Large intestine (tissue), 12 donors: ENCODE measurements at places on chromosomes 1 and 21.
A peak's percentile ranks its signal among the peaks of the same experiment; 100 is the strongest.

DNA sequence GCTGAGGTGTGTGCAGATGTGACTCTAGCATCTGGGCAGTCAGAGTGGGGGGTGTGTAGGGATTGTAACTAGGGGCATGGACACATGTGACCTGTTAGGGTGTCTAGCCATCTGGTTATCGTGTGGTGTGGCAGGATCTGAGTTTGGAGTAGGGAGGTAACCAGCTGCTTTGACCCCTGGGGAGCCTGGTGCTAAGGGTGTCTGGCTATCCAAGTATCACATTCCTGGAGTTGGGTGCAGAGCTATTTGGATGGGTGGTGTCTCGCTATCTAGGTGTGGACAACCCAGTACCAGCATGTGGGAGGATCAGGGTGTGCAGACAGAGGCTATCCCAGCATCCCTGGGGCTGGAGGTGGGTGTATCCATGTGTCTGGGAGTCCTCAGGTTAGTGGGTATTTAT lies 4.7 kb downstream of the PTPRU start:
- DNase-seq, result no peak

- DNase-seq, result no peak
Measured at GRCh38 chr1:24311741-24312140, 7.4 kb upstream of the GRHL3 start.

- no peak for DNase-seq
Measured at GRCh38 chr1:183548116-183548515, 42.1 kb downstream of the NCF2 start.

DNA sequence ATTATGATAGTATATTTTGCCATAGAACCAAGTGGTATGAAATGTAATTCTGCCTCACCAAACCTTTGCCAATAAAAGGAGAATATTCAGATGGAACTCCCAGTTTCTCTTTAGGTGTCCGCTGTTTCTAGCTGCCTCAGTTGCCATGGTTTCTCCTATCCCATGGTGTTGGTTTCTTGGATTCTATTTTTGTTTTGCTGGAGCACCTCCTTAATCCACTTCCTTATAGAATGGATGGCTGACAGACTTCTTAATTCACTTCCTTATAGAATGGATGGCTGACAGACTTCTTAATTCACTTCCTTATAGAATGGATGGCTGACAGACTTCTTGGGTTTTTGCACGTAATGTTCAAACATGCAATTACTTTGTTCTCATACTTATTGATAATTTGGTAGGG lies 43.7 kb downstream of the ADARB1 start:
- no peak for DNase-seq

GRCh38 chr1:197663162-197663953 lies 111.9 kb downstream of the DENND1B start:
- no peak for DNase-seq

- DNase-seq, result no peak
Measured at GRCh38 chr1:244665771-244666217, 12.9 kb downstream of the DESI2 start.

DNA sequence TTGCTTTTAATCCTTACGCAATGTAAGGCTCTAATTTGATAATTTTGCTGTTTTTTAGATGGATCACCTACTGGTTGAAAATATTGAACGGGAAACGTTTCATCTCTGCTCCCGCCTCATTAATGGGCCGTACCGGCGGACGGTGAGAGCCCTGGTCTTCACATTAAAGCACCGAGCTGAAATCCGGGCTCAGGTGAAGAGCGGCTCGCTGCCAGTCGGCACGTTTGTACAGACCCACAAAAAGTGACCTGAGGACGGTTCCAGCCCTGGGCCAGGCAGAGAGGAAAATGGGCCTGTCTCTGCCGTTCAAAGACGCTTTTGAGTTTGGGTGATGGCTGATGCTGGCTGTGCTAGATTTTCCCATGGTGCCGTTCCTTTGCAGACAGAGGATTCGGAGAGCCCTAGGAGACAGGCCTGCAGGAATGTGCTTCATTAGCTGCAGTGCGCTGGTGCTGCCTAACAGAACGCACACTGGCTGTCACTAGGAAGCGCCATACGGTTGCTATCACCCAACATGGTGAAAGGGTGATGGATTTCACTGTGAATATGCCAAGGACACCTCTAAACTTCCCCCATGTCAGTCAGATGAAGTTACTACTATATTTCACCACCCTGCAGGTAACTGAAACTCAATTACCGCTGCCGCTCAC lies 42.9 kb downstream of the TCEANC2 start:
- no peak for DNase-seq

- DNase-seq, result no peak
Measured at GRCh38 chr1:59481881-59482505, 185.1 kb downstream of the FGGY start.

DNA sequence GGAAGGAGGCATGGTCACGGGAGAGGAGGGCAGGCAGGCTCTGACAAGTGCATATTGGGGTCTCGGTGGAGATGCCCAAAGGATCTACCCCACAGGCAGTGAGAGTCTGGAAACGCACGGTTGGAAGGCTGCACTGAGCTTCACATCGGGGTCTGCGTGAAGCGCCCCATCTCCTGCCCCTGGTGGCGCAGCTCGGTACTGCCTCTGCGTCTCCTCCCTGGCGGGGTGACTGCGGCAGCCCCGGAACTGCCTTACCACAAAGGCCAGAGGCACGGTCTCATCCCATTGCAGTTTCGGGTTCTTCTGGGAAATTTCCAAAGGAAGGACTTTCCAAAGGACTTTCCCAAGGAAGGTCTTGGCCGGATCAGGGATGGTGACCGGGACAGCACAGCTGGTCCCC lies 69.2 kb upstream of the AJAP1 start:
- DNase-seq, result no peak

DNA sequence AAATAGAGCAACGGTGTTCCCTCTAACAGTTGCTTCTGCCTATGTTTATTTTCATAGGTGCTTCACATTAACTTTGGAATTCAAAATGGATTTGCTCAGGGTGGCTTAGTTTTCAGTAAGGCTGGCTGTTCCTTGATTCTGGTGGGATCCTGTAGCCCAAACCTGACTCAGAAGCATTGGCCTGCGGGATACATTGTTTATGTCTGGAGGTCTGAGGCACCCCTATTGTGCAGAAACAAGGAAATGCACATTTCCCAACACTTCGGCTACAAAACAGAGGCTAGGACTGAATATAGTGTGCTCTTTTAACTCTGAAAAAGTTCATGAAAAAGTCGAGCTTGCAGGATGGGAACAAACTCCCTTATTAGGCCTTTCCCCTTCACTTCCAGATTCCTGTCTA lies 133.8 kb upstream of the F3 start:
- DNase-seq, result no peak

GRCh38 chr1:100582943-100583342 lies 45.0 kb downstream of the GPR88 start:
- no peak for DNase-seq

- DNase-seq, result peak; percentile 56
Measured at GRCh38 chr1:209641832-209642172, 10.4 kb downstream of the LAMB3 start.

DNA sequence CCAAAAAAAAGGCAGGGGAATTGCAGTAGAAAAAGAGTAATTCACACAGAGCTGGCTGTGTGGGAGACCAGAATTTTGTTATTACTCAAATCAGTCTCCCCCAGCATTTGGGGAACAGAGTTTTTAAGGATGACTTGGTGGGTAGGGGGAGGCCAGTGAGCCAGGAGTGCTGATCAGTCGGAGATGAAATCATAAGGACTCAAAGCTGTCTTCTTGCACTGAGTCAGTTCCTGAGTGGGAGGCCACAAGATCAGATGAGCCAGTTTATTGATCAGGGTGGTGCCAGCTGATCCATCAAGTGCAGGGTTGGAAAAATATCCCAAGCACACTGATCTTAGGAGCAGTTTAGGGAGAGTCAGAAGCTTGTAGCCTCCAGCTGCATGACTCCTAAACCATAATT lies 23.7 kb upstream of the EDARADD start:
- DNase-seq, result no peak

DNA sequence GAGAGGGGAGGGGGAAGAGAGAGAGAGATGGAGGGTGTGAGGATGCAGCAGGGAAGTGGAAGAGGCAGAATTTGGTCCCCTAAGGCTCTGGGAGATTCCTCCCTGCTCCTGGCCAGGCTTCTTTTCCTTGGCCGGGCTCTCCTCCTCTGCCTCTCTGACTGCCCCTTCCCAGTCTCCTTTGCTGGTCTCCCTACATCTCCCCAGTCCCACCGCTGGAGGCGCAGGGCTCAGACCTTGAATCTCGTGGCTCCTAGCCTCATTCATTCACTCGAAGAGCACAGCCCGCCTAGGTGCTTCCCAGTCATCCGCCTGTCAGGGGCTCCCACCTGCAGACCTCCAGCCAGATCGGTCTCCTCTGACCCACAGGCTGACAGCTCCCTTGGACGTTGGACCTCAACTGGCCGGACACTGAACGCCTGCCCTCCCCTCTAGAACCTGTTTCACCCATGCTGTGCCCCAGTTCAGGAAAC lies 76.5 kb downstream of the VWA5B1 start:
- DNase-seq, result peak; percentile 17

DNA sequence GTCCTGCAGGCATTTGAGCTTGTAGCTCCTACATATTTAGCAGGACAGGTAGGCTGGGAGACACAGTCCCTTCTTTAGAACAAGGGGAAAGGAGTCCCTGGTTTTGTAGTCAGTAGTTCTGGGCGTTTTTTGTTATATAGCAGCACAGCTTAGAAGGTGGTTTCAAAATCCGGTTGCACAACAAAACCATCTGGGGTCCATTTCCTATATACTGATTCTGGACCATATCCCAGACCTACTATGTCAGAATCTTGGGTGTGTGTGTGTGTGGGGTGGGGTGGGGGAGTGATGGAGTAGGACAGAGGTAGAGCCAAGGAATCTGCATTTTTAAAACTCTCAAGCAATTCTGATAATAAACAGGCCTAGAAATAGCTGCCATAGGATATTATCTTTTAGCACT lies 21.6 kb downstream of the METTL13 start:
- no peak for DNase-seq

DNA sequence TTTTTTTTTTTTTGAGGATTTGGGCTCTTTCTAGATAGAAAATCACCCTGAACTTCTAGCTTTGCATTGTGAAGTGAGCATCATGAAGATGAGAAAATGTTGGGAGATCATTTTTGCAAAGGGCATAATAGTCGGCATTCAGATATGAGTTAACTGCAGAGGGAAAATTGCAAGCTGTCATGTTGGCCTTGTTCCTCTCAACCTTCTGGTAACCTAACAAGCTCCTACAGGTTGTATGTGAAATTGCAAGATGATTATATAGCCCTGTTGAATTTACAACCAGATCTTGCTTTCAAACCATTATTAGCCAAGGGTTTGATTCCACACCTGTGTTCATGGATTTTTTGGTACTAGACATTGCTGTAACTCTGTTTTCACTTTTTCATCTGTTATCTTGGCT lies 2.2 kb downstream of the ELOA start:
- no peak for DNase-seq

- no peak for DNase-seq
Measured at GRCh38 chr1:227069490-227069889, 129.4 kb downstream of the COQ8A start.
